Germinal center (tissue), 1 donor: ENCODE measurements at places on chromosomes 13 and 19.

GRCh38 chr13:49341517-49341916 lies 93.8 kb downstream of the CDADC1 start:
- DNase-seq, result no peak

- no peak for DNase-seq
Observed at GRCh38 chr13:29436291-29436690, 159.2 kb downstream of the SLC7A1 start.

- DNase-seq, result no peak
Observed at GRCh38 chr19:33580645-33581037, 41.1 kb upstream of the CHST8 start.

- peak; percentile 4 for DNase-seq
Observed at GRCh38 chr13:100129605-100130004, 40.7 kb downstream of the PCCA start.

DNA sequence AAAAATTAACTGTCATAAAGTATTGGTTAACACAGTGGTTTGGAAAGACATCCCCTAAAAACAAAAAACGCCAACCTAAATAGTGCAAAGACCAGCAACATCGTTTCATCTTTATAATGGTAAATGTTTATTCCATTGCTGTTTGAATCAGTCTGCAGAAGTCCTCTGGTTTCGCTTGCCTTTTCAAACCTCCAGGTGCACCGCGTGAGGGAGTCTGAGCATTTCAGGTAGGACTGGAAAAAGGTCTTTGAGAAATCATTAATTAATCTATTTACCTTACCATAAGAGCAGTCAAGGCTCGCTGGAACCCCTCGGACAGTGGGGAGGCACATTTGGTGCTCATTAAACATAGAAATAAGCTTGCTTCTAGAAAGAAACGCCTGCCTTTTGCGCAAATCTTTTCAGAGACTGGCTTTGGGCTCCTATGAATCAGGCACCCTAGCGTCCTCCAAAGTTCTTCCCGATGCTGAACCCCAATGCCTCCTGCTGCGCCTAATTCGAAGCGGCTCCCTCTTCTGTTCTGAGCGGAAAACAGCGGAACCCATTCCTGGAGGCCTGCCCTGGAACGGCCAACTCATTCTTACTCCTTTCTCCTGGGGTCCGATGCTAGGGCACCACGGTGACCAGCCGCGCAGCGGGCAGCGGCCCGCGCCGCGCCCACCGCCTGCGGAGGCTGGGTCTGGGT lies 951 bp upstream of the MTUS2 start:
- DNase-seq, result no peak

DNA sequence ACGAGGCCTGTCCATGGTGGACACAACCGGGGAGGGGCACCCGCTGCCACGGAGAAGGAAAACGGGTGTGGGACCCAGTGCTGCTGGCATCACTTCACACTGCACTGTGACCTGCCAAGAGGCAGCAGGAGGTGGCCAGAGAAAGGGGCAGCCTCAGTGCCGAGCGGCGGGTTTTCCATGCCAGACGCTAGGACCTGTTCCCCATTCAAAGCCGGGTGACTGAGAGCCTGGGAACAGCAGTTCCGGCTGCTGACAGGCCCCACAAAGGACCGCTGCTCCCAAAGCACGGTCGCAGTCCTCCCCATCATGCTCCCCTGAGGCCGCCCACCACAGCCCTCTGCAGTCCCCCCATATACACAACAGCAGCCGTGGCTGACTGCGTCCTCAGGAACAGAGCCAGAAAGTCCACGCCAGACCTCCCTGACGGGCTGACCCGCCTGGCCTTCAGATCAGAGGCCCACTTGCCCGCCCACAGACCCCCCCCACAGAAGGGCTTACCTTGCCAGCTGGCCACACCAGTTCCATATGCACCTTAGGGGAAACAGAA lies 5.4 kb downstream of the AKAP8 start:
- no peak for DNase-seq

GRCh38 chr13:92821324-92821723 lies 405.3 kb upstream of the GPC6 start:
- DNase-seq, result no peak

GRCh38 chr13:26061947-26062346 lies 10.1 kb upstream of the SHISA2 start:
- no peak for DNase-seq

- no peak for DNase-seq
Observed at GRCh38 chr13:42656161-42656560, 82.2 kb downstream of the TNFSF11 start.

GRCh38 chr13:83880275-83881139 lies 1.8 kb downstream of the SLITRK1 start:
- no peak for DNase-seq

- DNase-seq, result no peak
Observed at GRCh38 chr13:100338275-100338674, 249.4 kb downstream of the PCCA start.

DNA sequence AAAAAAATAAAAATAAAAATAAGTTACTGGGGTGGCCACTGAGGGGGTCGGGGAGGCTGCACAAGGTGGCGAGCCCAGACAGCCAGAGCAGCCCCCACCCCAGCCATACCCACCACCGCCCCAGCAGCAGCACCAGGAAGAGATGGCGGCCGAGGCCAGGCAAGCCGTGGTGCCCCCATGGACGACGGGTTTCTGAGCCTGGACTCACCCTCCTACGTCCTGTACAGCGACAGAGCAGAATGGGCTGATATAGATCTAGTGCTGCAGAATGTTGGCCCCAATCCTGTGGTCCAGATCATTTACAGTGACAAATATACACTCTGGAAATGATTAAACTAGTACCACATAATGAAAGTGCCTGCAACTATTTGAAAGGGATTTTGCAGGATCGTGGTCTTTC lies 71.6 kb upstream of the ZDHHC20 start:
- no peak for DNase-seq

DNA sequence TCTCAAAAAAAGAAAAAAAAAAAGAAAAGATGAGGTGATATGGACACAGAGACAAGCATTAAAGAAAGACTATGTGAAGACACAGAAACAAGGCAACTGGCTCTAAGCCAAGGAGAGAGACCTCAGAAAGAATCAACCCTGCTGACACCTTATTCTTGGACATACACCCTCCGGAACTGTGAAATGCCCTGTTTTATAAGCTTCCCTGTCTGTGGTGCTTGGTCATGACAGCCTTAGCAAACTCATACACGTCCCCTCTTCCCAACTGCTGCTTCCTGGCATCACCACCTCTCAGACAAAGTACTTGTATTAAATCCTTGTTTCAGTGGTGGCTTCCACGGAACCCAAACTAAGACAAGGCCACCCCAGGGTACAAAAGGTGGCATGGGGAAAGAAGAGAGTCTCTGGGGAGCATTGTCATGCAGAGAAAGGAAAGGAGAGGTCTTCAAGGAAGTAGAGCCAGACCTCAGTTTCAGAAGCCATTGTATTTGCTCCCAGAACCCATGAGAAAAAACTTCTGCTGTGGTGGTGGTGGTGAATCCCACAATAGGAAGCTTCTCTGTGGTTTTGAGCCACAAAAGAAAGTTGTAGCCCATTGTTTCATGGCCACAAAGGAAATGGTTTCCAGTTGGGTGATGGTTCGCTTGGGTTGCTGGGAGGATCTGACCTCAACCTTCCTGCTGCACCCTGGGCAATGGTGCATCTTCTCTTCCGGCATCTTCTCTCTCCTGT lies 16.3 kb upstream of the TSPAN16 start:
- DNase-seq, result no peak

- no peak for DNase-seq
Observed at GRCh38 chr19:296476-297225, 5.4 kb upstream of the PLPP2 start.

GRCh38 chr13:20033486-20033885 lies 75.0 kb downstream of the ZMYM2 start:
- no peak for DNase-seq
